Glutamatergic neuron (in vitro differentiated cells): ENCODE measurements at places on chromosomes 6 and 20.

DNA sequence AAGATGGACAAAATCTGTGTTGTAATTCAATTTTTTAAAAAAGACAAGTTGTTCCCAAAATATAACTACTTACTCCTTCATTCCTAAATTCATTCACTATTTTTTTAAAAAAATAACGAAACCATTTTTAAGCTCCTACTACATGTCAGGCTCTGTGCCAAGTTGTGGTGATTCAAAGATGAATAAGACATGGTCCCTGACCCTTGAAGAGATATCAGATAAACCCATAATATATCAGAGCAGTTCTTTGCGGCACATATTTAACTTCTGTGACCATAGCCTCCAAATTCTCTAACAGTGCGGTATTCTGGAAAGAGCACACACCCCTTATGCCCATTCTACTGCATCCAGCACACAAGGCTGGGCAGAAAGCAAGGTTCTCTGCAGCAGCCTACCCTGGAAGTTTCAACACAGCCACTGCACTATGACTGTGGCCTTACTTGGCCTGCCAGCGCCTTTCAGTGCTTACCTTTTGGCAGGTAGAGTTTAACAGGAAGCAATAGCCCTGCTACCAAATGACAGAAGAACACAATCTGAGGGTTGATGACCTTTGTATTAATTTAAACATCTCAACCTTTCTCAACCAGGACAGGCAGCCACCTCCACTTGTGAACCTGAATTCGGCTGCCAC is 406.5 kb downstream of the BTBD9 start:
- H3K4me3 ChIP-seq, result no peak overlapping the region
- no peak for DNase-seq
- peaks cover 30% of the 10 kb centered on the region for H3K4me1 ChIP-seq

GRCh38 chr20:35347011-35347410 is 54.8 kb upstream of the FAM83C start:
- H3K4me3 ChIP-seq, result no peak overlapping the region
- DNase-seq, result no peak
- no peaks in the 10 kb centered on the region for H3K27me3 ChIP-seq
- peaks cover 17% of the 10 kb centered on the region for H3K36me3 ChIP-seq

GRCh38 chr6:13711324-13711732 is 307 bp downstream of the RANBP9 start:
- H3K4me3 ChIP-seq, result no peak overlapping the region
- DNase-seq, result peak; percentile 68
- H3K4me1 ChIP-seq, result peaks cover 16% of the 10 kb centered on the region
- no peak overlapping the region for H3K27ac ChIP-seq

DNA sequence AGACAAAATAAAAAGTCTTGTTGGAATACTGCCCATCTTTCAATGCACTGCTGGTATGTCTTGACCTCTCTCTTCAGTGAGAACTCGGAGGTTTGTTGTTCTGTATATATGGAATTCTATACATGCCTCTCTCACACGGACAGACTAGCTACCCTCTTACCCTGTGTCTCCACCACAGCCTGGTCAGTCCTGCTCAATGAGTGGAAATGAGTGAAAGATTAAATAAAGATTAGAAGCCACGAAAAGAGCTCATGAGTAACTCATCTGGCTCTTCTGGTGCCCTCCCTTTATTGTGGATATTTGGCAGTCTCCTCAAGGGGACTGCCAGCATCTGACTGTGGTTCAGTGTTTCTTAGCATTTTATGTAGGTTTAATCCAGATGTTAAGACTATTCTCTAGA is 262.8 kb upstream of the MAP3K7 start:
- H3K4me3 ChIP-seq, result no peak overlapping the region
- no peaks in the 10 kb centered on the region for H3K4me1 ChIP-seq
- H3K27me3 ChIP-seq, result peaks cover 3% of the 10 kb centered on the region
- no peak overlapping the region for H3K27ac ChIP-seq
- no peaks in the 10 kb centered on the region for H3K36me3 ChIP-seq
